GM18507 (cell line): ENCODE measurements at places on chromosomes 11 and 22.

DNA sequence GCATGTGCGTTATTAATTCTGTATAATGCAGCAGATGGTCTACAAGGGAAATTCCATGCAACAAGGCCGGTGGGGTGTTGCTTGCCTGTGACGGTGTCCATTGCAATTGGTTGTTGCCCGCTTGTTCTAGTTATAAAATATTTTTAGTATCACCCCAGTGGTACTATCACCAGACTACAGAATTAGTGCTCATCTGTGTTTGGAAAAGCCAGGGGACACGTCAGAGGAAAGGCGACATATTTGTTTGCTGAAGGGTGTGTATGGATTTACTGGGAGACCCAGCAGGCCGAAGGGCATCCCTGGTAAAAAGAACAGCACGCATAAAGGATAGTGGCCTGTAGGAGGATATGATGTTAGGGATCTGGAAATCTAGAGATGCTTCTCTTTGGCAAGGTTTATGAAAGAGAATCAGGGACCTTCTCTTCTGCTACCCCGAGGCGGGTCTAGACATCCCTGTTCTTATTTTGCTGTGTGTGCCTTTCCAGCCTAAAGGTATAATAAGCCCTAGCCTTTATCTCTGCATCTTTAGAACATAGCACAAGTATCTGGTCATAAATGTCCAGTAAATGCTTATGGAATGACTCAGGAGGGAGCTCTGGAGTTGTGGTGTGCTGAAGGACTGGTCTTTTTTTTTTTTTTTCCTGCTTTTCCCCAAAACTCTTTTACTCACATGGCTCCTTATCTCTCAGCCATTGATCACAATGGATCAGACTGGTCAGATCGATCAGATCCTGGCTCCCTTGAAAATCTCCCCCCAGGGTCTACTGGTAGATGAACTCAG lies 90.9 kb downstream of the LDLRAD3 start:
- no peak for DNase-seq

- DNase-seq: no peak
These were observed 10.2 kb downstream of the SMTN start for GRCh38 chr22:31091106-31091975.

- no peak for DNase-seq
These were observed 99.9 kb downstream of the MED15 start for GRCh38 chr22:20607157-20607907.

GRCh38 chr11:133947321-133947756 lies 9.4 kb downstream of the IGSF9B start:
- DNase-seq: no peak

- no peak for DNase-seq
These were observed 414.0 kb upstream of the LUZP2 start for GRCh38 chr11:24082860-24083259.

- no peak for DNase-seq
These were observed 1092.2 kb downstream of the TBC1D22A start for GRCh38 chr22:47854680-47855079.

- DNase-seq: no peak
These were observed 49.7 kb downstream of the FDX1 start for GRCh38 chr11:110479108-110480101.

DNA sequence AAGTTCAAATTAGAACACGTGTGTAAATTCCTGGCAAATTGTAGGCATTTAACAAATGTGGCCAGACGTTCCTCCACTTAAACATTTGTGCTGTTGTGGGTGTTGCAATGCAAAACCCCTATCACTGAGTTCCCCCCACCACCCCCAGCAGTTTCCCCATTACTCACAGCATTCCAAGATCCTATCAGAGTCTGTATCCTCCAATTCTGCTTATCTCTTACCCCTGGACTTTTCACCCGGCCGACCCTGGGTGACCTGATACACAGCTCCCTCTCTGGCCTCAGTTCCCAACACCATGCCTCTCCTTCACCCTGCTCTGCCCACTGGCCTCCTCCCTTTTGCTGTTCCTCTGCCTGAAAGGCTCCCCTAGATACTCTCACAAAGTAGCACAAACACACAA lies 31.4 kb upstream of the AQP11 start:
- no peak for DNase-seq

DNA sequence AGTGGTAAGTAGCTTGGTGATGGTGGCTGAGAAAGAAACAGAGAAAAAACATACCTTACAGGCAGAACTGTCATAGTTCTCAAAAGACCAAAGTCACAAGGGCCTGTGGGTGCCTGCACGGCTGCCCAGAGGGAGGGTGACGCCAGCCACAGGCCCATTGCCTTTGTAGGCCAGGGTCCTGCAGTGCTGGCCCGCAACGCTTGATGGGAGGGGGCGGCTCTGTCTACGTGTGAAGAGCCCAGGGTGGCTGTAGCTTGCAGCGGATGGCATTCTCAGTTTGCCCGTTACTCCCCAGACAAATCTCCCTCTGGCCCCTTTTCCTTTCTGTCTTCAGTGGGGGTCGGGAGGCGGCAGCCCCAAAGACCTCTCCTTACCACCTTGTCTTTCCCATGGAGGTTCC lies 24.7 kb upstream of the B3GAT1 start:
- DNase-seq: no peak

GRCh38 chr22:44628835-44629234 lies 73.2 kb upstream of the PRR5 start:
- no peak for DNase-seq

DNA sequence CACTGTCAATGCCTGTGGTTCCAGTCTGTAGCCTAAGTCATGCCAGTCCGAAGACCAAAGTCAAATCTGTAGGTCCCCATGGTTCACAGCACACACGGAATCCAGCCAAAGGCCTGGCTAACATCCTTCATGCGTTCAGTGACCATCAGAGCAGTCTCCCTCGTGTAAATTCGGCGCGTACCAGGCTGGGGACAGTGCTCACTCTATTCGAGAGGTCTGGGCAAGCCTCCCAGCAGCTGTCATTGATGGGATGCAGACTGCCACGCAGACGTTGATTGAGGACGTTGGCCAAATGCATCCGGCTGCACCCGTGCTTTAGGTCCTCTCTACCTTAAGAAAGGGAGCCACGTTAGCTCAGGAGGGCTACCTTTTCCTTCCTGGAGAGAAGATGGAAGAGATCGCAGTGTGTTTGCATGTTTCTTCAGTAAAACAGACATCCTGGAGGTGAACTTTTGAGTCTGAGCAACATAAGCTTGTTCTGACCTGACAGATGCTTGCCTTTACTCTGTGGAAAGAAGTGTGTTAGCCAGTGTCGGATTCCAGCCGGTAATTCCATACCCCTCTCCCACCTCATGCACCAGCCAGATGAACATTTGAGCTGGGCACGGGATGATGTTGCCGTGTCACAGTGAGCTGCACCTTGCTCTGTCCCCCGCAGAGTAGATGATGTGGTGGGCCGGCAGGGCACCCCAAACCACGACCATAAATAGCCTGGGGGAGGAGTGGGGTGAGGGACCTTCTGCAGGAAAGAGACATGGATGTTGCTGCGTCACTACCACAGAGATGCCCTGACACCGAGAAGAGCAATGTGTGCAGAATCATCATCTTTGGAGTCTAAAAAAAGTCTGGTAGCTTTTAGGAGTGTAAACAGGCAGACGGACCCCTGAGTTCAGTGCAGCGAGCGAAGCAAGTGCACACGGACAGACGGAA lies 12.2 kb downstream of the CTTN start:
- DNase-seq: no peak

DNA sequence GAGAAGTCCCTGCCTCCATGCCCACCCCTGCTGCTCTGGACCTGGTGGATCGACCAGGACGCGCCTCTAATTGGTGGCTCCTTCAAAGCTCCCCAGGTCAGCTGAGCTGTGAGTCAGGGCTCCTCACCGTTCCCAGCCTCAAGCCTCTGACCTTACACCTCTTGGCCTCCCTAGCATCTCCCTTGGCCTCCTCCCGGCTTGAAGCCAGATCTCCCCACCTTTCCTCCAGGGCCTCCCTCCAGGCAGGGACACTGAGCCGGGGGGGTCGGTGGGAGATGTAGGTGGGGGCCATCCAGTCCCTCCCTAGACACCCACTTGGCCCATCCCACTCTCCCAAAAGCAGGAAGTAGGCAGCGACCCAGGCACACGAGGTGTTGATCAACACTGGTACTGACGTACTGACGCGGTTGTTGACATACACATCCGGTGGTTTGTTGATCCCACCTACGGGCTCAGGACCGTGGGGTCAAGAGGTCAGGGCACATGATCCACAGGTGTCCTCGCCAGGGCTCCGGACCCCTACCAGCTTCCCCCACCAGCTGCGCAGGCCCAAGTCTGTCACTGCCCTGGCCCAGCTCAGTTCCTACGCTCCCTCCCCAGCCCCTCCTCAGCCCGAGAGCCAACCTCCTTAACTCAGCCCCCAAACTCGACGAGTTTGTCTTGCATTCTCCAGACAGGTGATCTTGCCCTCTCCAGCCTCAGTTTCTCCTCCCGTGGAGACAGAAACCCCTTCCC lies 802 bp downstream of the ATG2A start:
- peak; percentile 57 for DNase-seq

GRCh38 chr11:65663639-65664200 lies 1.0 kb upstream of the RELA start:
- DNase-seq: no peak

DNA sequence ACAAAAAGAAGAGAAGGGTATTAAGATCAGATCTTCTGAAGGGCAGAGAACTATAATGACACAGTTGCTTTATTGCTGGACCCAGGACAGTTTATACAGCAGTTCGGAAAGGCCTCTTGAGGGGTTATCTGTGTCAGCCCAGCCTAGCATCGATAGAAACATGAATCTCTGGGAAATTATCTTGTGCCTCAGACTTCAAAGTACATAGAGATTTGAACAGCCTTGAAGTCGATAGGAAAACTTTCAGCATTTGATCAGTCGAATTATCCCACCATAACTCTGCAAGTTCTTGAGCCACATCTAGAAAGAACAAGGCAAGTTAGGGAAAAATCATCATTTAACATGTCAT lies 2.5 kb upstream of the LMO2 start:
- DNase-seq: no peak

DNA sequence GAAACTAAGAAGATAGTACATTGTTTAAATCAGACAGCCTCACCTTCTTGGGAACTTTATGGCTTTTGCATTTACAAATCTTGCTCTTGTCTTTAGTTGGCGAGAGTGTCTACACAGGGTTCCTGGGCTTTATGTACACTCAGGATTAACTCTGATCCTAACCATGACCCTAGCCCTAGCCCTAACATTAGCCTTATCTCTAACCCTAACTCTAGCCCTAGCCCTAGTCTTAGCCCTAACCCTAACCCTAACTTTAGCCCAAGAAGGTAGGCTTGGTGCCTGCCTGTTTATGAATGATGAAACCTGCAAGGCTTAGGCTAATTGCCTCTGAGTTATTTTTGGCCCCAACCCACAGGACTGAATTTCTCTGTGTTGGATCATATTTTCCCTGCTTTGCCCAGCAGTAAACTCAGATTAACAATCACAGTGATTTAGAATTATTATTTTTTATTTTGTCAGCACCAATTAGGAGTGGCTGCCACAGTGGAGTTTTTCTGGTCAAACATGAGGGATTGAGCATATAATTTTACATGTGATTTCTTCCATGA lies 44.1 kb upstream of the OR9Q1 start:
- DNase-seq: no peak

DNA sequence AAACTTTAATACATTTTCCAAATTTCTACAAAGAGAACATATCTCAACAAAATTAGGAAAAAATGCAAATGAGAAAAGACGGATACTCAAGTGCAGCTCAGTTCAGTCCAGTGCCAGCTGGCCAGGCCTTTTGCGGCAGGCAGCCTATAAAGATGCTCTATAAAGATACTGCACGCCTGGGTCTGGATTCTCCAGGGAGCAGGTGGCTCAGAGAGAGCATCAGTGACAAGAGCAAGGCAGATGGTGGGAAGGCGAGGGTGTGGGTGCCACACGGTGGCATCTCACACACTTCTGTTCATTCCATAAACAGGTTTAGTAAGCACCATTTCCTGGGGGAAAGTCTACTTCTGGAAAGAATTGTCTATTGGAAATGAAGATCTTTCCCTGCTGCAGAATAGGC lies 18.1 kb upstream of the SCN3B start:
- no peak for DNase-seq

DNA sequence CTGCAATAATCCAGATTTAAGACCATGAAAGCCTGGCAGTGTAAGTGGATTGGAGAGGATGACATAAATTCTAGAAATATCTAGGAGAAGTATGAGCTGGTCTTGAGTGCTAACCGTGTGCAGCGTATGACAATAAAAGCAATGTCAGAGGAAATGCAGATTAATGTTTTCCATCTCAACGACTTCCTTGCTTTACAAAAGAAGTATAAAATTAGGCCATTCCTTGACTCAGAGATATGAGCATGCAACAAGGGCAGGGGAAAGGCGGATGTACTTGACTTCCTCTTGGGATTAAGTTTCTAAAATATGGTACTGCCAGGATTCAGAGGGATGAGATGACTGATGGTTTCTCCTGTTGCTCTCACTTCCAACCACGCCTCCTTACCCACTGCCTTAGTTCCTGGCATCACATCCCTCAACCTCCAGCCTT lies 32.3 kb downstream of the ADAMTS15 start:
- DNase-seq: no peak

GRCh38 chr11:31834237-31834636 lies 23.1 kb upstream of the PAX6 start:
- DNase-seq: no peak

- no peak for DNase-seq
These were observed 347 bp downstream of the MN1 start for GRCh38 chr22:27801202-27801615.

- DNase-seq: peak; percentile 54
These were observed 15.9 kb downstream of the RHOG start for GRCh38 chr11:3824714-3825472.

DNA sequence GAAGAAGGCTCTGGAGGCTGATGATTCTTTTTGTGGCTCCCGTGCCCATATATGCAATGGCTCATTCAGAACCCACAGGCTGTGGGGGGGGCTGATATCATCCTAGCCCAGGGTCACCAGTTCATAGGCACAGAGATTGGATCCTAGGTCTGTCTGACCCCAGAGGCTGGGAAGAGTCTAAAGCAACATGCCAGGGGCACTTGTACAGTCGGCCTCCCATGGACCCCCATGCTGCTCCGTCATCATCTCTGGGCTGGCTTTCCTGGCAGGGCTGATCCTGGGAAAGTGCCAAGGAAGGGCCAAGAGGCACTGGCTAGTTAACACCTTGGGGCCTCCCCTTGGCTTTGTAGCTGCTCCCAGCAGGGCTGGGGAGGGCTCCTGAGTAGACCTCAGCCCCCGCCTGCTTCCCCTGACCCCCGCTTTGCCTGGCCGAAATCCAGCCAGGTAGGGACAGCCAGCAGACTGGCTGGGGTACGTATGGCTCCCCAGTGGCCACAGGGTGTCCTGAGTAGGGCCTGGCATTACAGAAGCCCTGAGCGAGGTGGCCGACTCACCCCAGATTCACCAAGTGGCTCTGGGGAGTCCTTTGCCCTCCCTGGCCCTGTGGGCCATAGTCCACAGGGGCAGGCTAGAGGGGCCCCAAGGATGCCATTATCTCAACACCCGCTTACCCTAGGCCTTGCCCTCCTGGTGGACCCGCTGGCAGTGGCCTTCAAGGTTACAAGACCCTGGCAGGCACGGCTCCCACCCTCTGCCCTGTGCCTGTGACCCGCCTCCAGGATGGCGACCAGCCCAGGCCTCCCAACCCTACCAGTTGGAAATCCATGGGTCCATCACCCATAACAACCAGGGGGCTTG lies 22.5 kb downstream of the FADS3 start:
- no peak for DNase-seq

DNA sequence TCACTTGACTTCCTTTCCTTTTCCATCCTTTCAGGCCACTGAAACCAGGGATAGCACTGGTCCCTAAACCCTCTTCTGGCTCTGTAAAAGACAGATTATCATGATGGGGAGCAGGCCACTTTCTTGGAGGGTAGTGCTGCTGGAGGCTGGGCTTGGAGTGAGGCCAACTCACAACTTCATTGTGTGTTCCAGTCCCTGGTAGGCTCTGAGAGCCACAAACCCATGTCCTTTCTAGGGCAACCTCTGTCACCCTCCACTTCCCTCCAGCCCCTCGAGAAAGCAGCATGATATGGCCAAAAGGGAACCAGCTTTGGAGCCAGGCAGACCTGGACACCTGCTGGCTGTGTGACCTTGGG lies 2.3 kb downstream of the TKFC start:
- DNase-seq: no peak
